ENCODE measurements at places on chromosomes 3 and 15. TPM values are rescaled to one million over a fixed set of nuclear protein-coding genes. Genes with fewer than 3 reads are reported as not detected.

Gene CCDC33
- polyA plus RNA-seq: 6.6 TPM

DNA sequence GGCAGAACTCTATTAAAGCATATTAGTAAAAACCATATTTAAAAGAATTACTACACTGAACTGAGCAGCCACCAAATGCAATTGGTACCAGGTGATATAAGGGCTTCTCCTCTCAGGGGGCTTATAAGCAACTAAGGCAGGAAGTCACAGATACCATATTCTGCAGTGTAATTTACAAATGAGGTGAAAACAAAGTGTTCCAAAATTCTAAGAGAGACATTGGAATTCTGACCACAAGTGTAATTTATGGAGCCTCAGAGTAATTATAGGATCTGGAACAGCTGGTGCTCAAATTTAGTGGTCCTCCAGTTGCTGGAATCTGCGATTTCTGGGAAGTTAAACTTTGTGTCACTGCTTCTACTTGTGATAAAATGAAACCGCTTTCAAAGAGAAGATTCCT lies 3.1 kb upstream of the NR1I2 start:
- no peak for DNase-seq

Gene CLDN11
- polyA plus RNA-seq: 225 TPM

GRCh38 chr3:123318374-123318773 lies 116.6 kb downstream of the SEC22A start:
- DNase-seq: no peak

Gene ITIH3
- polyA plus RNA-seq: 8.0 TPM

GRCh38 chr15:83854321-83854720 lies 200.4 kb downstream of the ADAMTSL3 start:
- no peak for DNase-seq

DNA sequence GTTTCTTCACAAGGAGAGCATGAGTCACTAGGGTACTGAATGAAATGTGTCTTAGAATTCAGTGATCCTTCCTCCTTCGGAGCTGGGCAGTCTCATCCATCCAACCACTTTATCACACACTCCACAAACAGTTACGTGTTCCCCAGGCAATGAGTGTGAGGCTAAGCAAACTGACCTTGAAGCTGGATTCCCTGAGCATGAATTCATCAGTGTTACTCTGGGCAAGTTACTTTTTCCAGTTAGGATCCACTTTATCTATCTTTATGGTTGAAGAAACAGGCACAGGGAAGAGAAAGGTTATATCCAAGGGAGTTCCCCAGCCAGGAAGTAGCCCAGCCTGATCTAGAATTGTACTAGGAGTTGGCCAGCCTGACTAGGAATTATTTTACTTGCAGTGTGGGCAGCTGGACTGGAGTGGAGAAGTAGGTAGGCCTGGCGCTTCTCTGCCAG lies 17.1 kb upstream of the GCNT3 start:
- no peak for DNase-seq

- no peak for DNase-seq
Observed at GRCh38 chr3:176967522-176967921, 229.8 kb downstream of the TBL1XR1 start.

Gene MESP2
- polyA plus RNA-seq: 0.44 TPM

- DNase-seq: no peak
Observed at GRCh38 chr3:175659670-175660350, 800.7 kb downstream of the NAALADL2 start.

Gene POMGNT2
- 23.6 TPM for polyA plus RNA-seq

Gene CHRM5
- 0.10 TPM for polyA plus RNA-seq

Gene USP19
- polyA plus RNA-seq: 56.2 TPM

Gene HTR3D
- polyA plus RNA-seq: not detected

Gene TRANK1
- polyA plus RNA-seq: 10.4 TPM

Gene CCR9
- polyA plus RNA-seq: 0.08 TPM

- no peak for DNase-seq
Observed at GRCh38 chr15:22868495-22868894, 30.0 kb downstream of the NIPA2 start.

Gene DGKG
- 0.70 TPM for polyA plus RNA-seq

- no peak for DNase-seq
Observed at GRCh38 chr3:194225988-194226663, 90.2 kb downstream of the HES1 start.

Gene ANKRD63
- polyA plus RNA-seq: not detected
